ENCODE measurements at places on chromosomes 3 and 15.

DNA sequence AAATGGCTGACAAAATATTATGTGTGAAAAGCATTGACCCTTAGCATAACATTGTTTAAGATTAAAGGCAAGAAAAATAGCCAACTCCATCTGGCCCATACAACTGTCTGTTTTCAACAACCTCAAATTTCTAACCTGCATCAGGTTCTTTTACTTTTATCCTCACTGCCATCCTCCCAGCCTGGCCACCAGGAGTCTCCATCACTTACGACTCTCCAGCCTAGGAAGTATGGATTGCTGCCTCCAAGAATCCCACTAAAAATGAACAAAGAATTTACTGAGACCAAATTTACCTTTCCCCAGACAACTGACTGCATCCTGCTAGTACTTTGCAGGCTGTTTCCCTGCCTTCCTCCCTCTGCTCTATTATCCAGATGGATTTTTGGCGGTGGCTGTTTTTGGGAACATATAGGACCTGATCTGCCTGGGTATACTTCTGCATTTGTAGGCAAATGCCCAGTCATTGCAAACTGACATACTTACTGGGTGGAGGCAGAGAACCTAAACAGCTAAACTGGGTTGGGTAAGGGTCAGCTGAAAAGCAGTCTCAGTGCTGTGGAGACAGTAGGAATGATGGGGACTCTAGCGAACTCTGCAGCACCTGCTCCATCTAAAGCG lies 144.2 kb downstream of the GHSR start:
- no peak for DNase-seq

- DNase-seq: no peak
These were observed 114.6 kb downstream of the NFKBIZ start for GRCh38 chr3:101963902-101964362.

- DNase-seq: no peak
These were observed 22.3 kb upstream of the IL1RAP start for GRCh38 chr3:190491533-190492054.

DNA sequence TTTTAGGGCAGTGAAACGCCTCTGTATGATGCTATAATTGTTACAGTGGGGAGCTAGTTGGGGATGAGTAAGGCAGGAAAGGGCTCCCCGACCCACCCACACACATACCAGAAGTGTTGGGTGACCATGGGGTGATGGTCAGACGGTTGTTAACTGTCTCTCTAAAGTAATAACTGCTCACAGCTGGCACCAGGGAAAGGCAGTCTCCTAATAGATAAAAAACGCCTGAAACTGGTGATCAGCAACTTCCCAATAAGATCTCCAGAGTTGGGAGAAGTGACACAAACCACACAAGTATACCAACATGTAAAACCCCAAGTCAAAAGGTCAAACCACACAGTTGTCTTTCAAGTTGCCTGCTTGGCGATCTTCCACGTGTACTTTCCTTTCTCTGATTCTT lies 346.5 kb upstream of the CNTN4 start:
- no peak for DNase-seq

DNA sequence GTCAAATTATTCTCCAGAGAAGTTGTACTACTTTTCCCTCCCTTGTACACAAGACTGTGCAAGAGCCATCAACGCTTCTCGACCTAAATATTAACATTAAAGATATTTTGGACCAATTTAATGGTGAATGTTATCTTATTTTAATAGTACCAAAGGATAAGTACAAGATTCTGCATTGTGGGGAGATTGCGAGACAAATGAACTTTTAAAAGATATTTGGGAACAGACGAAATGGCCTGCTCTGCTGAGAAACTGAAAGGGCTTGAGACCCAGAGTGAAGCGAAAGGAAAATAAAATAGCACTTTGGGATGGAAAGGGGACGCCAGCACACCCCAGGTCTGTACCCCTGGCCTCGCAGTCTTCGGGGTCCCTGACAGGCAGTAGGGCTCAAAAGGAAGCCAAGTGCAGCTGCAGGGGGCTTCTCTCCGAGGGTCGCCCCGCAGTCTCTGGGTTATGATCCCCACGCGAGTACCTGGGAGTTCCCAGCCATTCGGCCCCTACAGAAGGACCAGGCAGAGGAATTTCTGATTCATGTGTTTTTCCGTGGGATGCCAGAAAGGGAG lies 97.6 kb upstream of the VGLL3 start:
- DNase-seq: no peak

- no peak for DNase-seq
These were observed 130.3 kb downstream of the NR1I2 start for GRCh38 chr3:119912220-119912619.

- no peak for DNase-seq
These were observed 77.1 kb downstream of the PEAK1 start for GRCh38 chr15:77342807-77343206.

- no peak for DNase-seq
These were observed 27.4 kb upstream of the SRGAP3 start for GRCh38 chr3:9276761-9277370.

- no peak for DNase-seq
These were observed 4.8 kb downstream of the SCN5A start for GRCh38 chr3:38644662-38645053.

GRCh38 chr15:61106889-61107288 lies 122.2 kb downstream of the RORA start:
- no peak for DNase-seq

DNA sequence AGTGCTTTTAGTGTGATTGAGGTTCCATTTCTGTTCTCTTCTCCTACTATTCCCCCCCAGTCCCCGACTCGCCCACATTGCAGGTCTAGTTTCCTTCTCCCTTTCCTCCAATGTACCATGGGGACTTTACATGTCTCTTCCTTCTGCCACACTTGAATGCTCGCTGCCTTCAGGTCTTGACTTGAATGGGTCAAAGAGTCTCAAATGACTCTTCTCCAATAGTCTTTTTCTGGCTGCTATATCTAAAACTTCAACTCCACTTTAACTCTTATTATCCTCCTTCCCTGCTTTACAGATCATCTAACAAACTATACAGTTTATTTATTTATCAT lies 213.9 kb upstream of the SLC2A2 start:
- DNase-seq: no peak

- DNase-seq: no peak
These were observed 351.5 kb upstream of the TPM1 start for GRCh38 chr15:62691008-62691407.

Data from cortex of kidney (tissue), 1 donor.